ENCODE measurements at places on chromosomes 12 and 14.

- no peak for DNase-seq
These were observed 121.1 kb downstream of the ANO6 start for GRCh38 chr12:45336762-45337596.

DNA sequence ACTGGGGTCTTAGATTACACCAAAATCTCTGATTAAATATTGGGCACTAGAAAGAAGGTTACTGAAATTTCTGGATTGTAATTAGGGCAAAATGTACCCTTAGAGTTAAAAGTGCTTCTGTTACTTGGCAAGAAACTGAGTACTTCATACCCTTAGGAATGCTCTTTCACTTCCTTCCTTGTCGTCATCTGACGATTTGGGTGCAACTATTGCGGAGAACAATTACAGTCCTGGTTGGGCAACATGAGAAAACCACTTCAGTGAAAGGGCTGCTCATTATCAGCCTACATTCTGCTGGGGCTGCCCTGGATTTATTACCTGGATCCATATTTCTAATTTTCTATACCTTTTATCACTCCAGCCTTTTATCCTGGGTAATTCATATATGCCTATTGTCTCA, 348.5 kb upstream of the MDGA2 start:
- no peak for DNase-seq

DNA sequence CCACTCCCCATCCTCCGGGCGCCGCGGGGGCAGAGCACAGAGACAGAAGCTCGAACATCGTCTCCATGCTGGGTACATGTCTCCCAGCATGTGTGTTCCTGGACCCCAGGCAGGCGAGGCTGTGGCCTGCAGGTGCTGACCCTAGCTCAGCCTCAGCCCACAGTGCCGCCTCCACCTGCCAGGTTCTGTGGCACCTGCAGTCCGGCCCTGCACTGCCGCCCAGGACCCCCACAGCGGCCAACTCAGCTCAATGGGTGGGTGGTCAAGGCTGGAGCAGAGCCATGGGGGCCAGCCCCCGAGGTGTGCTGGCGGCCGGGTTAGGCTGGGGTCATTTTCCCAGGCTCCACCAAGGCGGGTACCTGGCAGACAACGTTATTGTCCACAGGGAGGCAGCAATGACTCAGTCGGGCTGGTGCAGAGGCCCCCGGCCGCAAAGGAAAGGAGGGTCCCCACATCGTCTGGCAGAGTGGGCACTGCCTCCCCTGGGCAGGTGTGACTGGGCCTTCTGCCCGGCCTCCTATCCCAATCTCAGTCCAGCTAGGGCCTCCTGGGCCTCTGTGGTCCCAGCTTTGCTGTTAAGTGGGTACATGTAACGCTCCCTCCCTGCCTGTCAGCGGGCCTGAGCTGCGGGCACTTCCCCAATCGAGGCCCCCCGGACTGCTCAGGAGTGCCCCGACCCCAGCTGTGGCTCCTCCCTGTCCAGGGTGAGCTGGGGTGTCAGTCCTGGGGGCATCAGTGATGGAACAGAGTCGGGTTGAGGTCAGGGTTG, 20.2 kb upstream of the NUDT14 start:
- DNase-seq: no peak

- DNase-seq: no peak
These were observed 122.2 kb upstream of the IGF1 start for GRCh38 chr12:102602521-102602920.

- no peak for DNase-seq
These were observed 10.9 kb upstream of the ENDOU start for GRCh38 chr12:47736216-47736615.
